Memory B cell (primary cell): ENCODE measurements at places on chromosomes 4 and X.

DNA sequence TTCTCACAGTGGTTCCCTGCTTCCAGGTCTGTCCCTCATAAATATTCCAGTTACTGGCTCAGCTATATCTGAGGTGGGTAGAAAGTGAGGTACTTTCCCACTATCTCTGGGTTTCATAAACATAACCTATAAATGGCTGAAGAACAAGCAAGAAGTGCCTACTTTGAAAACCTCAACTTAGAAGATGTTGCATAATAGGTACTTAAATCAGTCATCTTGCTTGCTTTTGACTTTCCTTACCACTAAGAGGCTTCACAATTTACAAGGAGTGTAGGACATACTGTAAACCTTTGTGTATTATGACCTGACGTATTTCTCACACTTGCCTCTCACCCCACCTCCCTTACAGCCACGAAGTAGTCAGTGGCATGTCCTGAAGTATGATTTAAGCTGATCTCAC is 145.9 kb downstream of the PCDH19 start:
- H3K4me1 ChIP-seq: no peaks in the 10 kb centered on the region
- DNase-seq: no peak
- no peaks in the 10 kb centered on the region for H3K36me3 ChIP-seq
- no peak overlapping the region for H3K27ac ChIP-seq

- H3K27ac ChIP-seq: peak overlapping the region; percentile 47
- H3K36me3 ChIP-seq: peaks cover 7% of the 10 kb centered on the region
- no peaks in the 10 kb centered on the region for H3K4me1 ChIP-seq
- H3K27me3 ChIP-seq: no peaks in the 10 kb centered on the region
- no peak for DNase-seq
Measured at GRCh38 chrX:30690330-30690729, 37.1 kb downstream of the GK start.

DNA sequence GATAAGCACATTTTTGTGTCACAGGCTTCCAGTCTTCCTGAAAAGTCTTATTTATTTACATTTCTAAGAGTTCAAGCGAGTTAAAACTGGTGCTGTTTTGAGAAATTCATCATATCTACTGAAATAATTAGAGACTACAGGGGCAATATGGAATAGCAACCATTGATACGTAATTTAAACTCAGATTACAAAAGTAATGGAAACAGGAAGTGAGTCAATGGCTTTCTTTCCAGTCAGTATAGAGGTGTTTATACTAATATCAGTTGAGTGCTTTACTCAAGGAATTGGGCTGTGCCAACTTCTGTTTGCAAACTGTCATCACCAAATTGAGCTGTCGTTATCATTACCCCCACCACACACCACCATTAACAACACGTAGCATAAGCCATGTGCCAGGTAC is 222.7 kb downstream of the COL25A1 start:
- no peaks in the 10 kb centered on the region for H3K36me3 ChIP-seq
- DNase-seq: no peak

DNA sequence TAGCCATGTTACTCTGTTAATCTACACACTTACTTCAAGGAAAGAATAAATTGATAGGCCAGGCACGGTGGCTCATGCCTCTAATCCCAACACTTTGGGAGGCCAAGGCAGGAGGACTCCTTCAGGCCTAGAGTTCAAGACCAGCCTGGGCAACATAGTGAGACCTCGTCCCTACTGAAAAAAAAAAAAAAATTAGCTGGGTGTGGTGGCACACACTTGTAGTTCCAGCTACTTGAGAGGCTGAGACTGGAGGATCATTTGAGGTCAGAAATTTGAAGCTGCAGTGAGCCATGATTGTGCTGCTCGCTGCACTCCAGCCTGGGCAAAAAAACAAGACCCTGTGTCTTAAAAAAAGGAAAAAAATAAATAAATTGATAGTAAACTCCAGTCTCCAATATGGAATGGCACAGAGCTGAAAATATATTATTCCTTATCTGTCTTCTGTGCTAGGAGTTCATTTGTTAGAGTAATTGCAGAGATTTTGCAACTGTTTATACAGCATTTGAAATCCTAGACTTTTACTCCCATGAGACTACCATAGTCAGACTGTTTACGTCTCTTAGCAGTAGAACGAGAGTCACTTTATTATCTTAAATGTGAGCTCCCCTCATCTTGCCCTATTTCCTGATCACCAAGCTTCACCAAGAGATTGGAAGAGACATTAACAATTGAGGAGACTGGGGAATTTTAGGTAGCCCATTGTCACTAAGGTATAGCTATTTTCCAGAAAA is 18.8 kb upstream of the TMEM131L start:
- no peaks in the 10 kb centered on the region for H3K36me3 ChIP-seq
- H3K4me1 ChIP-seq: peaks cover 15% of the 10 kb centered on the region
- no peaks in the 10 kb centered on the region for H3K27me3 ChIP-seq
- H3K27ac ChIP-seq: no peak overlapping the region
- DNase-seq: no peak
- H3K4me3 ChIP-seq: no peak overlapping the region

DNA sequence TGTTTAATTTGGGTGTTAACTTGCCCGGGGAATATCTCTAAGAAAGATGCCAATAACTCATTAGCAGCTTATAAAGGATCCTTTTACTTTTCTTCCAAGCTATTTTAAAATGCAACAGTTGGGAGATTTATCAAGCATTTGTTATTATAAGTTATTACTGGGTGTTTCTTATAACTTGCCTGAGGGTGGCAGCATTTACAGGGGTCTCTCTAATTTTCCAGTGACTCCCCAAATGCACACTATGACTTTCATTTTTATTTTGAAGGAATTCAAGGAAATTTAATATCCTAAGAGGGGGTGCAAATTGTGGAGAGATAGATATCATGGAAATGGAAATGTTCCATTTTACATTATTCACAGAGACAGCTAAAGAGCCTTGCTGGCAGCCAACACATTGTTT is 138.0 kb downstream of the PDGFRA start:
- peaks cover 3% of the 10 kb centered on the region for H3K27me3 ChIP-seq
- H3K4me3 ChIP-seq: no peak overlapping the region
- H3K36me3 ChIP-seq: no peaks in the 10 kb centered on the region
- H3K4me1 ChIP-seq: no peaks in the 10 kb centered on the region
- no peak overlapping the region for H3K27ac ChIP-seq
- no peak for DNase-seq

DNA sequence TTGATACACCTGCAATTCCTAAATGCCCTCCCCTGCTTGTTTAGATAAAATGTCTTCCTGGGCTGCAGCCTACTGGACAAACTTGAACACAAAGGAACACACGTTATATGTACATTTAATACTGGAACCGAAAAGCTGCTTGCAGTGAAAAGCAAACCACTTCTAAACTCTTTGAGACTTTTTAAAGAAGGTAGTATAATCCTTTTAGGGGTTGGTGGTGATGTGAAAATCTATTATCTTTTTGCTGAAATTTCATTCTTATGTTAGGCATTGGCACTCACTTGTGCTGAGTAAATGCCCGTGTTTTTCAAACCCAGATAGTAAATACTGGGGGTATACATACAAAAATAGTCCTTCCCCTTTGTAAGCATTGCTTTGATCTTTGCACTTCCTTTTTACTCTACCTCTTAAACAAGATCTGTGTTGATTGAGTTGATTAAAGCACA is 2.2 kb downstream of the NFKB1 start:
- H3K27me3 ChIP-seq: no peaks in the 10 kb centered on the region
- H3K36me3 ChIP-seq: peaks cover 1% of the 10 kb centered on the region
- no peak for DNase-seq
- H3K4me3 ChIP-seq: peak overlapping the region; percentile 70
- H3K4me1 ChIP-seq: peaks cover 28% of the 10 kb centered on the region

DNA sequence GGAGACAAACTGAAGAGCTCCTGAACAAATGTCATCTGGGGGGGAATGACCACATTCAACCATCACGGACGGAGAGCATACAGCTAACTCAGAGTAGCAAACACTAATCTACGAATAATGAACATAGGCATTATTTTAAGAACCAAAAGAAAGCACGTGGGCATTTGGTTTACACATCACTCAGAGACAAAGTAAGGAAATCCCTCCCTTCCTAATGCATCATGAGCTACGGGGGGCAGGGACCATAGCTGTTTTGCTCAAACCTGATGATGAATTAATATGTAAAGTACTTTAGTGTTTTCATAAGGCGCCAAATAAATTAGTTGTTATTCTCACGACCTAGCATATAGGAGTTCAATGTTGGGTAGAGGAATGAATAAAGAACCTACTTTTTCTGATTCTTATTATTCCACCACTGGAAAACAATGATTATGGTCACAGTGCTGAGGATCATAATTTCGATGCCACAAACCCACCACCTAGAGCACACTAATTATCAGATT is 11.7 kb upstream of the TMEM156 start:
- peak overlapping the region; percentile 86 for H3K4me3 ChIP-seq
- no peak for DNase-seq
- peaks cover 40% of the 10 kb centered on the region for H3K4me1 ChIP-seq
- H3K27ac ChIP-seq: peak overlapping the region; percentile 97

GRCh38 chrX:101759000-101759399 is 99.3 kb upstream of the ARMCX2 start:
- H3K27ac ChIP-seq: no peak overlapping the region
- H3K4me3 ChIP-seq: no peak overlapping the region
- H3K36me3 ChIP-seq: no peaks in the 10 kb centered on the region
- no peak for DNase-seq

- H3K4me3 ChIP-seq: no peak overlapping the region
- DNase-seq: no peak
- no peak overlapping the region for H3K27ac ChIP-seq
- H3K36me3 ChIP-seq: no peaks in the 10 kb centered on the region
- no peaks in the 10 kb centered on the region for H3K27me3 ChIP-seq
Measured at GRCh38 chr4:19130866-19131265, 1109.3 kb upstream of the LCORL start.

DNA sequence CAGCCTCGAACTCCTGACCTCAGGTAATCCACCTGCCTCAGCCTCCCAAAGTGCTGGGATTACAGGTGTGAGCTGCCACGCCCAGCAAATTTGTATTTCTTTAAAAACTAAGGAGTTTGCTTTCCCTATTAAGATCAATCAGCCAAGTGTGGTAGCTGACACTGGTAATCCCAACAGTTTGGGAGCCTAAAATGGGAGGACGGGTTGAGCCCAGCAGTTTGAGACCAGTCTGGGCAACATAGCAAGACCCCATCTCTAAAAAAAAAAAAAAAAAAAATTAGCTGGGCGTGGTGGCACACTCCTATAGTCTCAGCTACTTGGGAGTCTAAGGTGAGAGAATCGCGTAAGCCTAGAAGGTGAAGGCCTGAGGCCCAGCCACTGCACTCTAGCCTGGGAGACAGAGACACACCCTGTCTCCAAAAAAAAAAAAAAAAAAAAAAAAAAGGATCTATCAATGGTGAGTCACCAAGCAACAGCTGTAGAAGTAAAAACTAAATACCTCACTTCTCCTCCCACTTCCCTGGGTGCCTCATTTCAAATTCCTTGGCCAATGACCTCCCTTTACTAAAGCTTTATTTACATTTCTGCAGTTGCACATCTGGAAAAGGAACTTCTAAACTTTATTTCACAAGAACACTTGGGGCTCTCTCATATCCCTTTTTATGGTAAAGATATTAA is 54.5 kb downstream of the LDB2 start:
- H3K27ac ChIP-seq: no peak overlapping the region
- no peaks in the 10 kb centered on the region for H3K36me3 ChIP-seq
- no peaks in the 10 kb centered on the region for H3K4me1 ChIP-seq
- H3K27me3 ChIP-seq: no peaks in the 10 kb centered on the region

DNA sequence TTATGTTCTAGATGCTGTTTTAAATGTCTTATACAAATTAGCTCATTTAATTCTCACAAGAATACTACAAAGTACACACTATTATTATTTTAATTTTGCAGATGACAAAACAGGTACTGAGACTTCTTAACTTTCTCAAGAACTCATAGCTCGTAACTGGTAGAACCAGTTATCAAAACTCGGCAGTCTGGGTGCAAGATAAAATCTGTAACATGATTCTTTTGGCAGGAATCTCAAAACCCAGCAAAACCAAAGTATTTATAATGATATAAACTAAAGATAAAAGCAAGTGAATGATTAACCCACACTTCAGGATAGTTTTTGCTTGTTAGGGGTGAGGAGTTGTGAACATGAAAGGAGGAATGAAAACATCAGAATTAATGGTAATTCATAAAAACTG is 27.6 kb downstream of the CLNK start:
- H3K4me3 ChIP-seq: no peak overlapping the region
- H3K4me1 ChIP-seq: peaks cover 14% of the 10 kb centered on the region
- H3K27me3 ChIP-seq: no peaks in the 10 kb centered on the region
- no peak for DNase-seq
- no peak overlapping the region for H3K27ac ChIP-seq

- peak overlapping the region; percentile 97 for H3K27ac ChIP-seq
- H3K4me3 ChIP-seq: peak overlapping the region; percentile 96
- H3K27me3 ChIP-seq: no peaks in the 10 kb centered on the region
- DNase-seq: peak; percentile 44
- H3K36me3 ChIP-seq: peaks cover 5% of the 10 kb centered on the region
Measured at GRCh38 chr4:17613761-17614415, 553 bp upstream of the MED28 start.

- DNase-seq: no peak
- peak overlapping the region; percentile 61 for H3K27ac ChIP-seq
- peaks cover 10% of the 10 kb centered on the region for H3K36me3 ChIP-seq
- peak overlapping the region; percentile 18 for H3K4me3 ChIP-seq
- peaks cover 29% of the 10 kb centered on the region for H3K4me1 ChIP-seq
Measured at GRCh38 chr4:10673817-10674369, 10.7 kb downstream of the CLNK start.

DNA sequence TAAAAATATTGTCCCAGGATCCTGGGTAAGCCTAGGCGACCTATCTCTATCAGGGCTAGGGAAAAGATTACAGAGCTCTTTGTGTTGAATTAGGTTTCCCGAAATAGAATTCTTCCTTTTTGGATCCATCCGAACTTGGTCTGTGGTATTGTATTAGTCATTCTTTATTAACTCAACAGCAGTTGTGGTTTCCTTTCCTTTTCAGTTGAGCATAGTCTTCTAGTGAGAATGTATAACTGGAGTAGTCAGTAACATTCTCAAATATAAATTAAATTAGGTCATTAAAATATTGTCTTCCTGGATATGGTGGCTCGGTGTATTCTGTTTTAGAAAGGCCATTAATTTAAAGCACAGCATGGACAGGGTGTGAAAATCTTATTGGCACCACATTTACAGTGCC is 520.4 kb downstream of the NLGN4X start:
- H3K4me1 ChIP-seq: no peaks in the 10 kb centered on the region
- no peak overlapping the region for H3K27ac ChIP-seq
- no peaks in the 10 kb centered on the region for H3K27me3 ChIP-seq

- no peak for DNase-seq
- peaks cover 3% of the 10 kb centered on the region for H3K27me3 ChIP-seq
- H3K36me3 ChIP-seq: no peaks in the 10 kb centered on the region
- H3K4me1 ChIP-seq: no peaks in the 10 kb centered on the region
- no peak overlapping the region for H3K4me3 ChIP-seq
Measured at GRCh38 chrX:132171881-132172280, 44.1 kb upstream of the FRMD7 start.

GRCh38 chr4:39655876-39656275 is 17.2 kb upstream of the SMIM14 start:
- H3K4me3 ChIP-seq: no peak overlapping the region
- no peaks in the 10 kb centered on the region for H3K27me3 ChIP-seq
- no peak for DNase-seq
- no peaks in the 10 kb centered on the region for H3K36me3 ChIP-seq
- no peak overlapping the region for H3K27ac ChIP-seq

DNA sequence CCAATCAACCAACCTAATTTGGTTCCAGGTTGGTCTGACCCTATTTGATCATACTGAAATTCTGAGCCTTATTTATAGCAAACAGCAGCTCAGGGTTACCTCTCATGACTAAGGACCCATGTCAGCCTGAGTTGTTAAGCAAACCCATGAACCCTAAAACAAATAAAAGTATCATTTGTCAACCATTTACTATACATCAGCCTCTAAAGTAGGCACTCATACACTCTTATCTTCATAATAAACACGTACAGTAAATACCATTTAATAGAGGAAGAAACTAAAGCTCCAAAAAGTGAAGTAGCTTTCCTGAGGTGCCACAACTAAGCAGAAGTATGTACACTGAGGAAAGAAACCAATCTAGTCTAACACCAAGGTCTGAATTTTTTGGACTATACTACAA is 25.2 kb downstream of the MANBA start:
- DNase-seq: no peak
- H3K36me3 ChIP-seq: peaks cover 52% of the 10 kb centered on the region
